CD4-positive, alpha-beta T cell treated with Interleukin-4 for 4 hours (primary cell): ENCODE measurements at places on chromosomes 12 and 14.

GRCh38 chr14:103736546-103737431, 21.2 kb downstream of the ZFYVE21 start:
- no peak for DNase-seq

- no peak for DNase-seq
These were observed 161.4 kb upstream of the ABCD2 start for GRCh38 chr12:39780913-39781446.

DNA sequence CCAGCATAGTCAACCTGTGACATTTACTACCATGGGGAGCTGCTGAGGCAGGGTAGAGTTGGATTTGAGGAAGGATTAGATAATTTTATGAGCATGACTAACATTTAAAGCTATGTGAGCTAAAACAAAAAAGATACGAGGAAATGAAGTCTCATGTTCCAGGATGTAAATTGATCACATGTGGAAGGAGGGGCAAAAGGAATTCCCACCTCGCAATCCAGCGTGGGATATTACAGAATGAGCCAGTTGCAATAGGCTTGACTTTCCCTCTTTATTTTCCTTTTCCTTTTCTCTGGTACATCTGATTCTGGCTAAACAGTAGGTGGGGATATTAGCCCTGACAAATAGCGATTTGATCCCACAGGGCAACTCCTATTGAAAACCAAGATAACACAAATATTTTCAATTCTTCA, 214.9 kb upstream of the HMGA2 start:
- no peak for DNase-seq

- DNase-seq = peak; percentile 9
These were observed 58.9 kb upstream of the FRMD6 start for GRCh38 chr14:51592836-51593235.

DNA sequence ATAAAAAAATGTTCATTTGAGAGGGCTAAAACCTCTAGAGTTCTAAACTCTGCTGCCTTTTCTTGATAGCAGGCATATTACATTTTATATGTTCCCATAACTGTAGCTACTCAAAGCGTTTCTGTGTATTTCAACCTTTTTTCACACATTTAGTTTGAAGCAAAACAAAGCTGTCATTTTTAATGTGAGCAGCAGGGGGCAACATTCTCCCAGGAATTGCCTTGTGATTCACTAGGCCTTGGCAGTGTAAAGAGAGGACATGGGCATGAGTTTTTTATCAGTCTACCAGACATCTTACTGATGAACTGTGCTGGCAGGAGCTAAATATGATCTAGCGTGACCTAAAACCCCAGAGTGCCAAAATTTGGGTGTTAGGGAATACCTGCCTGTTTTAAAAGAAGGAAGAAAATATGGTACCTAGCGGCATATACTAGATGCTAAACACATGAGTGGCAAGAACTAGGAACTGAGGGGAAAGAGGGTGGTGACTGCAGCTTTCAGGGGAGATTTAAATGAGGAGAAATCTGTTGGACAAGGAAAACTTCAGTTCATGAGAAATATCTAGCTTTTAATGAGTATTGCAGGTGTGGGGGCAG, 65.3 kb downstream of the IFT43 start:
- peak; percentile 58 for DNase-seq

DNA sequence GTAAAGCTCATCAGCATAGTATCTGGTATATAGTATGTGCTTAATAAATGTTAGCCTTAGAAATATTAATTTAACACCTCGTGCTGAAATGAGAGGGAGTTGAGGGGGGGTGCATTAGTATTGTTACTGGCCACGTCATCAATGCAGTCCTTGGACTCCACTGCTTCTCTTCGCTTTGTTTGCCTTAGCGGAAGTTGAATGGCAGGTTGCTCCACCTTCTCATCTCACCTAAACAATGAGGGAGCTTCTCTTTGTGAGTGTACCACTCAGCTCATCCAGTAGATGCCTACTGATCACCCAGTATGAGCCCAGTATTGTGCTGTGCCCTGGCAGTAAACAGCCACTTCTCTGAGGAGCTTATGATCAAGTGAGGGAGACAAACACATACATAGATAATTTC, 4.5 kb downstream of the TMEM117 start:
- no peak for DNase-seq

GRCh38 chr14:56515739-56516138, 63.9 kb upstream of the TMEM260 start:
- DNase-seq = no peak

- no peak for DNase-seq
These were observed 25.6 kb upstream of the ARID2 start for GRCh38 chr12:45703942-45704341.

DNA sequence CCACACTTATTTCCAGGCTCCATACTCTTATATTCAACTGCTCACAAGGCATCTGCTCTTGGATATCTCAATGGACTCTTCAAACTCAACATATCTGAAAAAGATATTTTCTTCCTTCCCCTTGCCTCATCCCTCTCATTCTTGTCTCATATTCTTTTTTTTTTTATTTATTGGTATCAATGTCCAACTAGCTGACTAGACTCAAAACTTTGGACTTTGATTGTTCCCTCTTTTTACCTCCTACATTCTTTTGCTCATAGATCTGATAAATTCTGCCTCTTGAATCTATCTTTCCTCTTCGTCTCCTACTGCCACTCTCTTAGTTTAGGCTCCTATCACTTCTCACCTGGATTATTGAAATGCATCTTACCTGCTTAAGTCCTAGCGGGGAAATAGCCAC, 25.8 kb downstream of the ARF6 start:
- no peak for DNase-seq

DNA sequence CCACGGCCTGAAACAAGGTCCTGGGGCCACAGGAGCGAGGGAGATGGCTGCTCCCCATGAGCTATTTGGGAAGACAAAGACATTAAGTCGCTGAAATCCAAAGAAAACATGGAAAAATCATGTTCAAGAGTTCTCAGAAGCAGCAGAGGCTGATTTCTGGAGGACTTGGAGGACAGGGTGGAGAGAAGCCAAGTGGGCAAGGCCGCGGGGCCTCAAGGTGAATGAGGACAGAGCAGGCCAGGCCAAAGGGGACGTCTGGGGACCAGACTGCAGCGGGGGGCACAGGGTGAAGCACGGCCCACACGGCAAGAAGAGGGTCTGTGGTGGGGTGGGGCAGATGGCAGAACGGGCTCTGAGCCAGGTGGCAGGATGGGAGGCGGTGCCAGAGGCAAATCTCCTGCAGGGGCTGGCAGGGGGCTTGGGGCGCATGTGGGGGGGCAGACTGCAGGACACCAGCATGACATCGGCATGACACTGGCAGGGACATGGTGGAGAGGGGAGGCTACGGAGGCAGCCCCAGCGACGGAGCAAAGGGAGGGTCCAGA, 48.9 kb downstream of the RNF34 start:
- no peak for DNase-seq

- DNase-seq = no peak
These were observed 317.2 kb downstream of the TMEM121 start for GRCh38 chr14:105843444-105844046.

DNA sequence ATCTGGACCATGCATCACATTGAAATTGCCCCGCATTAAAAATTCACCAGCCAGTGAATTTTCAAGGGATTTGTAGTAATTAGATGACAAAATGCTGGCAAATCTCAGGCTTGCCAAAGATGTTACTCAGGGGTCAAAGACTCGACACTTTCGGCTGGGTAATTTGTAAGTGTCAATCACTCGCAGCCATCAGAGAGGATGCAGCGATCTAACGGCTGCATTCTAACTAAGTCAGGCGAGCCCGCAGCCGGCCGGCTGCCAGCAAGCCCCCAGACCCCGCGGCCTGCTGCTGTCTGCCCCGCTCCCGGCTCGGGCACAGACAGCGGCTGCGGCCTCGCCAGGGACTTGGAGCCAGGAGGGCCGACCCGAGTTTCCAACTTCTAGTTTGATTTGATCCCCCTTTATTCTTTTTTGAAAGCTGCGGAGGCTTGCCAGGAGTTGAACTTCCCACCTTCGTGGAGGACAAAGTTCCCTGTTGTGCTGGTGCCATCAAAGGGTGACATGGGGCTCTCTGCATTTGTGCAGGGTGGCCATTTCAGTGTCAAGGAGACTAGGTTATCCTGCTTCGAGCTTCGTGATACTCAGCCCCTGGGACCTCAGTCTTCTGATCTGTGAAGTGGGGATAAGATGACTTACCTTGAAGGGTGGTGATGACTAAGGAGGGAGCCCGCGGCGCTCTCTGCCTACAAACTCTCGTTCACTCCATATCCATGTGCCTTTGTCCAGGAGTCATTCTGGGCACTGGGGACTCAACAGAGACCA, 169.9 kb downstream of the RBM19 start:
- no peak for DNase-seq

- no peak for DNase-seq
These were observed 9.0 kb upstream of the NUMB start for GRCh38 chr14:73467377-73467776.

- peak; percentile 70 for DNase-seq
These were observed 47.9 kb downstream of the PPP1R12A start for GRCh38 chr12:79886917-79887519.

- no peak for DNase-seq
These were observed 60.2 kb downstream of the RFX4 start for GRCh38 chr12:106643000-106643399.

GRCh38 chr14:59543873-59544272, 32.7 kb downstream of the CCDC175 start:
- DNase-seq = no peak

DNA sequence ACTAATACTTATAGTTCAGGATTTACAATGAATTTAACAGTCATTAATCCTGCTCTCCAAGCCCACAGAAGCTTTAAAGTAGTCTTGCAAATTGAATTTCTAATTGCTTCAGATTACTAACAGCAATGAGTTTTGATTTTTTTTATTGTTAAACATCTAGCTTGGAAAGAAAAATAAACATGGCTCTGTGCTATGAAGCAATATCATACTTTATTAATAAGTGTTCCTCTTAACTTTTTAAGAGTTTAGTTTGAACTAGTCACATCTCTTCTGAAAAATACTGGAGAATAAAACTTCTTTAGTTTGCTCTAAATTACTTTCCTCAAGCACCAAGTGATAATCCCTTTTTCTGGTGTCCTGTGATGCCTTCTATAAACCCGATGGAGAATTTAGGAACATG, 250.2 kb downstream of the TRHDE start:
- no peak for DNase-seq

DNA sequence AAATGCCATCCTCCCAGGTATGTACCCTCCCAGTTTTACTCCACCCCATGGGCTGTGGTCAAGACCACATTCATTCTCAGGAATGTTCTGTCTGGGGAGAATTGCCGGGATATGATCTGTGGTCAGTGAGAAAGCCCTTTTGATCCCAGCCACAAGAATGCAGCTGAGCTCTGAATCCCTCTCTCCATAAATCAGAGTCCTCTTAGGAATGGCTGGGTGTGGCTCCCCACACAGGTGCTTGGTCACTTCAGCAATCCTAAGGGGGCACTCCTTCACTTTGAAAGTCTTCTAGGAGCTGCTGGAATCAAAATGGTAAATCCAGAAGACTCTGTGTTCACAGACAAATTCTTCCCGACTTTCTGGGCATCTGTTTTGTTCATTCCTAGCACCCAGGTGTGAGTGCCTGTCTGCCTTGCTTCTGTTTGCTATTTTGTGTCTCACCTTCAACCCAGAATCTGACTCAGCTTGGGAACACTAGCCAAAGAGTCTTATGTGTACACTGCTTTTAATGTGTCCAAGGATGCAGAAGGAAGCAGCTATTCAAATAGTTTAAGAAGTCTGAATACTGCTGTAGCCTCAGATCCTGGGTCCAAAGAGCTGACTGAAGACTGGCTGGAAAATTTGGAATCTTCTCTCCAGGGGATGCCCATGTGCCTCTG, 144.6 kb upstream of the CDKN3 start:
- no peak for DNase-seq

GRCh38 chr14:32421781-32422180, 92.7 kb downstream of the AKAP6 start:
- DNase-seq = no peak

GRCh38 chr12:95601091-95601961, 50.0 kb upstream of the USP44 start:
- no peak for DNase-seq

- no peak for DNase-seq
These were observed 15.2 kb downstream of the DPF3 start for GRCh38 chr14:72878746-72879145.

DNA sequence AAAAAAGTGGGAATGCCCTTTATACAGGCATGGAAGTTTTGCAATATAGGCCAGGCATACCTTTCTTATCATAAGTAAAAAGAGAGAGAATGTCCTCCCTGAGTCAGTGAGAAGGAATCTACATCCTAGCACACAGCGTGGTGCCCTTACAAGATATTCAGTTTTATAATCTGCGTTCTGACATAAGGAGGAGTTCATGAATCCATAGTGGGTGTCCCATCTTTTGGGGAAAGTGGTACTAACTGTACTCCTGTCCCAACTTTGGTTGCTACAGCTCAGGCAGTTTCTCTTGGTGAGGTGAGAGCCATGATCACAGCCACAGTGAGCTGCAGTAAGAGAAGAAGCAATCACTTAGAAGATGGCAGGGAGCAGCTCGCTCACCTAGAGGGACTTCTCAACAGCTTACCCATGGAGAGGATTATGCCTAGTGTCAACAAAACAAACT, 332.9 kb downstream of the BCAT1 start:
- DNase-seq = no peak

- no peak for DNase-seq
These were observed 824.5 kb downstream of the AACS start for GRCh38 chr12:125889742-125890141.

DNA sequence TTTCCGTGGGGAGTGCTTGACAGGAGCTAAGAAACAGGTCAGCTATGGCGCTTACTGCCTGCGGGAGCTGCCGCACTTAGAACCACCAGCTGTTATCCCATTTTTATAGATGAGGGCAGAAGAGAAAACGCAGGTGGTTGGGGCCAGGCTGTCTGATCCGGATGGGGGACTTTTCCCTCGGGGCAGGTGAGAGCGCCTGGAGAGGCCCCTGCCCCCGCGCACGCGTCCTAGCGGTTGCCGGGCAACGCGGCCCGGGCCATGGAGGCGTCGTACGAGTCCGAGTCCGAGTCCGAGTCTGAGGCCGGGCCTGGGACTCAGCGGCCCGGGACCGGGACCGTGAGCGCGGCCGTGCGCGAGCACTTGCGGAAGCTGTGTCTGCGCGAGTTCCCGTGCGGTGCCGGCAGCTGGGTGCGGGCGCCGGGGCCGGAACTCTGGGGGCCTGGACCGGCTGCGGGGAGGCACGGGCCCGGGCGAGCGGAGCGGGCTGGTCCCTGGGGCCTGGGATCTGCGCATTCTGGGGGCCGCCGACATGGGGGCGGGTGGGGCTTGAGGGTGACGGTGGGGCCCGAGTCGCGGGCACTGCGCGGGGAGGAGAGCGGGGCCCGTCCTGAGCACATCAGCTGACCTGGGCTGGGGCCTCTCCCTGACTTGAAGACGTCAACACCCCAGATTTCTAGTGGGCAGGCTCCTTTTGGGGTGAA, at the start of gene LRRC43:
LRRC43 (plus strand) TSS at position 237 of the 701 bp plus-strand sequence; CDS start at position 259, 22 bp downstream.
- DNase-seq = no peak

DNA sequence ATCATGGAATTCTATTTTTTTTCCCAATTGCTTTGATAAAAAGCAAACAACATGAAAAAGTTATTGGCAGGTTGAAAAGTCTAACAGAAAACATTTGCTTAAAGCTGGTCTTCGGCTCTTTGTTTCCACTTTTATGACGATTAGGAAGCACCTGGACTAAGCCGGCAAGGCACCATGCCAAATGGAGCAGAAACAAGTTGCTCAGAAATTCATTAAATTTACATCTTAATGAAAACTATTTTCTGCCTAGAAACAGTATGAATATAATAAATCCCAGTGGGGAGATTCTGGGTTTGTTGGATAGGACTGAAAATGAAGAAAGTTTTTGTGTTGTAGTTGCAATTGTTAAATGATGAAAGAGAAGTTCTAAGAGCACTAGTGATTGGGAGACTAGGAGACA, 51.4 kb upstream of the OR9K2 start:
- no peak for DNase-seq

GRCh38 chr12:125149160-125150108, 84.2 kb downstream of the AACS start:
- no peak for DNase-seq

- no peak for DNase-seq
These were observed 624.8 kb upstream of the TMEM132C start for GRCh38 chr12:127642208-127642607.
